CD4-positive, alpha-beta T cell (primary cell): ENCODE measurements at places on chromosomes 2 and 18.
A peak's percentile ranks its signal among the peaks of the same experiment; 100 is the strongest.

DNA sequence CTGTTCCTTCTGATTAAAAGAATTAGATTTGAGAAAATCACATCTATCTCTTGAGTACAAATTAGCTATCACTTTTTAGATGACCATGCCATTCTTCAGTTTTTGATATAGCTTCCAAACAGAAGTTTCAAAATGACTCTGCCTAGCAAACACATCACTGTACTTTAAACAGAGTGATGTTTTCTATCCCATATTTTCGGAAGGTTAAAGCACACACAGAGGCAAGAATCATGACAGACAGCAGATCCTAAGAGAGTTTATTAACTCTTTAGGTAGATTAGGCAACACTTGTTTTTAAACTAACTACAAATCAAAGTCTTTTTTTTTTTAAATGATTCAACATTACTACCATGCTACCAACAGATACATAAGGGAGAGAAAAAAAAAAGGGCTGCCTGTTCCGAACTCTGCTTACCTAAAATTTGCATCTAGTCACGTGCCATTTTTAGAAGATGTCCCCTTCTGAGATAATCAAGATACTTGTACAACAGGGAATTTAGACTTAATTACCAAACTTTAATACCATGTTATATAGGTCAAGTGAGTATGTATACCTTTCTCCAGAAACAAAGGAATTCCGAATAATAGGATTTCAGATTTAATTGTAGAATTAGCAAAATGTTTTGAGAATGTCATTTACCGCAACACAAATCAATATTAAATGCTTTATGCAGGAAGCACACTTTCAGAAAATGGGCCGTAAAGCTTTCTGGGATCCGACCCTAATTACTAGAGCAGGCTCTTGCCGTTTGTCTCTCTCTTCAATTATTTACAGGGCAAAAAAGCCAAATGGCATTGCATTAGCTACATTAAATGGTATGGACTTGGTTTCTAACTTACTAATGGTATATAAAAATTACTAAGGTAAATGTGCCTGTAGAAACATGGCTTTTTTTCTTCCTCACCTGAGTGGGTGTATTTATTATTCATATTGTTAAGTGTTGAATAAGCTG lies 2.6 kb downstream of the RBMS1 start:
- DNase-seq: no peak

GRCh38 chr2:170830166-170830565 lies 13.5 kb downstream of the GAD1 start:
- DNase-seq: no peak

DNA sequence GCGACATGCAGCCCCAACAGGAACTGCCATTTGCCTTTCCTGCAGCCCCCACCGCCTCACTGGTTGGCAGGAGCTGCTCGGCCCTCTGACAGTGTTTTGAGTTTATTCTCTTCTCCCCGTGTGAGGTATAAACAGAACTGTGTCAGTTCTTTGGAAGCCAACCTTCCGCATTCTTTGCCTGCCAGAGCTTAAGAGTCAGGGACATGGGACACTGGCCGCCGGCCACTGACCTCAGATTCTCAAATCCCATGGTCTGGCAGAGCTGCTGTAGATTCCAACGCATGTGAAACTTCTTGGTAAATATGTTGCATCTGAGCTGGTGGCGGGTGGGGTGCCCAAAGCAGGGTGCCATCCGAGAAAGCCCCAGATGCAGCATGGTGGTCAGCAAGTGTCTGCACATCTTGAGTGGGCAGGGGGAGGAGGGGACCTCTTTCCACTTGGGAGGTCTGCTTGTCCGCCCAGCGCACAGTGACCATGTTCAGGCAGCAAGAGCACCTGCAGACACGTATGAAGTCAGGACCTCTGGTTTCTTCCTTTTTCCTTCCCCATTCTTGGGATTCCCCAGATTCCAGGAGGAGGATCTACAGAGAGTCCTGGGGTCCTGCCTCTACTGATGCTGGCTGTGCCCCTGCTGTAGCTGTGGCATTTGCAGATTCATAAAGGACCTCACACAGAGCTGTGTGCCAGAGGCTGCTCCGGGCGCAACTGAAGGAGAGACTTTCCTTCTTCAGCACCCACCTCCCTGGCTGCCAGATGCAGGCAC lies 23.8 kb downstream of the ASB18 start:
- no peak for DNase-seq

GRCh38 chr2:64760128-64760527 lies 106.4 kb upstream of the SERTAD2 start:
- DNase-seq: no peak

- no peak for DNase-seq
These were observed 49.9 kb upstream of the PNPT1 start for GRCh38 chr2:55743583-55743982.

DNA sequence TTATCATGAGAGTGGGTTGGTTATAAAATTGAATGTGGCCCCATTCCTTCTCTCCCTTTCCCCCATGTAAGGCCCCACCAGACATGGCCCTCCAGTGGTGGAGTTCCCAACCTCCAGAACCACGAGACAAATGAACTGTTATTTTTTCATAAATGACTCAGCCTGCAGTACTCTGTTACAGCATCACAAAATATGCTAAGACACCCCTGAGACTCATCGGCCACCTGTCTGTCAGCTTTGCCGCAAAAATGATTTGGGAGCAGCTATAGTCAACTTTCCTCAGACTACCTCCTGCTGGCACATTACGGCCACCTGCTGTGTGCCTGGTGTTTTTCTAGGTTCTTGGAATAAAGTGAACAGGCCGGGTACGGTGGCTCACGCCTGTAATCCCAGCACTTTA lies 21.4 kb upstream of the C1QL2 start:
- no peak for DNase-seq

GRCh38 chr18:26813043-26813442 lies 52.5 kb downstream of the AQP4 start:
- no peak for DNase-seq

DNA sequence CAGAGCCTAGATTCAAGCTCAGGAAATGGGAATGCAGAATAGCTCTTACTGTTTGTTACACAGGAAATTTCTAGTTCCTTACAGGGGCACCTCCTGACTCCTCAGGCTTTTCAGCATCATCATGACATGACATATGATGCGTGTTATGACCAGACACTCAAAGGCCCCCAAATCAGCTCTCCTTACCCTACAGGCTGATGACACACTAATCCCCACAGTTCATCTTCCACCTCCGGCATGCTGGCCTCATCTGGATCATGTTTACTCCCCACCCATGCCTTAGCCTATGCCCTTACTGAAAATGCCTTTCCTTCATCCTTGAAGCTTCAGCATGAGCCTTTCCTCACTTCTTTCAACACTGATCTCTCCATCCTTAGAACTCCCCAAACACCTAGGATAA lies 356.9 kb downstream of the SETBP1 start:
- DNase-seq: no peak

DNA sequence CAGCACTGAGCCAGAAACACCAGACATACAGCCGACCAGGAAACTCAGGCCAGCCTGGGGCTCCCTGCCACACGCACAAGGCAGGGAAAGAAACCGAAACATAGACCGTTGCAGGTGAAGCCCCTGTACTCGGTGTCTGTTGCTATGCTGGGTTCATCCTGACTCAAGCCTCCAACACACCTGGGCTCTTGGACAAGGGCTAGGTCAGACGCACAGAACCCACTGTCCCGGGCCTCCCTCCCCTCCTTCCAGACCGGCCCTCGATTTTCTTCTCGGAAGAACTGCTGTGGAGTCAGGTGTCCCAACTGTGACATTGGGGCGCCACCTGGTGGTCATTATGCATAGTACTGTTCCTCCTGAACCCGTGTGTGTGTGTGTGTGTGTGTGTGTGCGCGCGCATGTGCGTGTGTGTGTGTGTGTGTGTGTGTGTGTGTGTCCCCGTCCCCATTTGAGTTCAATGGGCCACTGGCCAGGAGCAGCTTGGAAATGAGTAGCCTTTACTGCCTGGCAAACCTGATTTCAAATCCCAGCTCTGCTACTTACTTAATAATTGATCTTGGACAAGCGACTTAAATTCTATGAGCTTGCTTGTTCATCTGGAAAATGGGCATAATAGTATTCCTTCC lies 55.4 kb upstream of the GLI2 start:
- peak; percentile 66 for DNase-seq

GRCh38 chr2:168174756-168175155 lies 72.6 kb downstream of the STK39 start:
- peak; percentile 53 for DNase-seq

GRCh38 chr2:238127165-238128060 lies 11.1 kb upstream of the KLHL30 start:
- DNase-seq: no peak

DNA sequence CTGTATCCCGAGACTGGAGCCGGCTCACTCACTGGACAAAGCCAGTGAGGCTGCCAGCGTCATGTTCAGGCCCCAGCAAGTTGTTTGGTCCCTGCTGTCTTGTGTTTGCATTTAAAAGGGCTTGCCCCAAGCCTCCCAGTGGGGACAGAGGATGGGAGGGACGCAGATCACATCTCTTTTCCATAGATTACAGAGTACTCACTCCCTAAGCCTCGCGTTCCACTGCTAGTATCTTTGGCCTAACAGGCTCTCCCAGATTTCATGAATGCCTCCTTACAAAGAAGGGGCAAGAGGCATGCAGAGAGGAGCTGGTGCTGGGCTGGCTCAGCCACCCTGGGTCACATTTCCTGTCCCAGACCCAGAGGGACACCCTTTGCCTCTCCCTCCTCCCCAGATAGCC lies 59.1 kb downstream of the CMPK2 start:
- DNase-seq: no peak

DNA sequence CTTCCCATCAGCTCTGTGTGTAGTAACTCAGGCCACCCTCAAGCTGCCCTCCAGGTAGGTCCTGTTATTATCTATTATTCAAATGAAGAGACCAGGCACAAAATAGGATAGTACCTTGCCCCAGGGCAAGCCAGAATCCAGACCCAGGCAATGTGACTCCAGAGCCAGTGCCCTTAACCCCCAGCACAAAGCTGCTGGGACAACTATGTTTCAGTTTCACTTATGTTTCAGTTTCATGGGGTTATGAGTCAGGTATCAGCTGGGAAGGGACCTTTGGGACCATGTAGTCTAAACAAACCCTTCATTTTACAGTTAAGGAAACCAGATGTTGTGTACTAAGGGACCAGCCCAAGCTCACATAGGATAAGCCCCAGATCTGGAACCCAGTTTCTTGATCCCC lies 10.0 kb downstream of the HK2 start:
- DNase-seq: peak; percentile 71

- DNase-seq: no peak
These were observed 19.4 kb upstream of the EVA1A start for GRCh38 chr2:75580156-75580555.

- DNase-seq: no peak
These were observed 211.8 kb upstream of the DSEL start for GRCh38 chr18:67728364-67728763.

DNA sequence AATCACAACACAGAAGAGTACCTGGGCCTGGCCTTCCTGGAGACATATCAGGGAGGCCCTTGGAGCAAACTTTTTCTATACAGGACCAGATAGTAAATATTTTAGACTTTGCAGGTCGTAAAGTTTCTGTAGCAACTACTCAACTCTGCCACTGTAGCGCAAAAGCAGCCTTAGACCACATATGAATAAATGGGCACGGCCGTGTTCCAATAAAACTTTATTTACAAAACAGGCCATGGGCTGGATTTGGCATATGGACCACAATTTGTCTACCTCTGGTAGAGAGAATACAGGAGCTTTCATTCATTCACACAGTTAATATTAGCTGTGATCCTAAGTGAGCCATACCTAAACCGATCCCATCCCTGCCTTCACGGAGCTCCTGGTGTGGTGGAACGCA lies 98.6 kb upstream of the CAB39 start:
- DNase-seq: no peak

DNA sequence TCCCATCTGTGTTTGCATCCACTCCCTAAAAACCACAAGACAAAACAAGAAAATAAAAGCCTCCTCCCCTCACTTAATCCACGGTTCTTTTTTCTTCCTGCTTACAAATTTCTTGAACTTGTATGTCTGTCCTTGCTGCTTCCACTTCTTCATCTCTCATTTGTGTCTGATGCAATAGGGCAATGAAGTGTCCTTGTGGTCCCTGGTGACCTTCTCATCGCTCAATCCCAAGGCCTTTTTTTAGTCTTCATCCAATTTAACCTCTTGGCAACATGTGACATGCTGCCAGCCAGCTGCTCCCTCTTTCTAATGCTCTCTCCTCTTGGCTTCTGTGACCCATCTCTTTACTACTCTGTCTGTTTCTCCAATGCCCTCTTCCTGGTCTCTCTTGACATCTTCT lies 87.6 kb downstream of the SEMA4F start:
- DNase-seq: no peak

DNA sequence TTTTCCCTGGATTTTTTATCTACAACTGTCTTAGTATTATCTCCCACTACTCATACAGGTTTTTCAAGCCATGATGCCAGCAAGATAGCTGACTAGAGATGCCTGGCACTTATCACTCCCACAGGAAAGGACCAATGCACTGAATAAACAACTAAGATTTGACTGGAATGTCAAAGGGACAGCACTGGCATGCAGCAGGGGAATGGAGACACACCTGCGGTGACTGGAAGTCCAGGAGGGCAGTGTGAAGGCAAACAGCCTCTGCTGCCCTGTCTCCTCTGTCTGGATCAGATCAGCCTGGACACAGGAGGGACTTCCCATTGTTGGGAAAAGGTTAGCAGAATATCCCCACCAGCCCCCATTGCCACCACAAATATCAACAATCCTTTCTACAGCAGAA lies 85.1 kb downstream of the TMEM237 start:
- no peak for DNase-seq

DNA sequence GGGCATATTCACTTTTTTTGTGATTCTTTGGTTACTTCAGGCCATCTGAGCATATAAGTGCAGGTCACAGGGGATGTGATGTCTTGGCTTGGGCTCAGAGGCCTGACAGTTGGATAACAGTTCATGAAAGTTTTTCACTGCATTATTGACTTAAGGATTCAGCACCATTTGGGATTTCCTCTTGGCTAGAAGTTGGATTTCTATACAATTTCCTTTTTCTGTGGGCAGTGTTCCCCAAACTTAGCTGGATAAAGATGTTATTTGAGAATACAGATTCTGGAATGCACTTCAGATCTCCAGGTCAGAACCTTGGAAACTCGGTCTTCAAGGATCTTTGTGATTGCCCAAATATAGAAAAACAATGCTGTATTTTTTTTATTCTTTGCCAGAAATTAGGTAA lies 78.0 kb downstream of the GALNT3 start:
- no peak for DNase-seq

DNA sequence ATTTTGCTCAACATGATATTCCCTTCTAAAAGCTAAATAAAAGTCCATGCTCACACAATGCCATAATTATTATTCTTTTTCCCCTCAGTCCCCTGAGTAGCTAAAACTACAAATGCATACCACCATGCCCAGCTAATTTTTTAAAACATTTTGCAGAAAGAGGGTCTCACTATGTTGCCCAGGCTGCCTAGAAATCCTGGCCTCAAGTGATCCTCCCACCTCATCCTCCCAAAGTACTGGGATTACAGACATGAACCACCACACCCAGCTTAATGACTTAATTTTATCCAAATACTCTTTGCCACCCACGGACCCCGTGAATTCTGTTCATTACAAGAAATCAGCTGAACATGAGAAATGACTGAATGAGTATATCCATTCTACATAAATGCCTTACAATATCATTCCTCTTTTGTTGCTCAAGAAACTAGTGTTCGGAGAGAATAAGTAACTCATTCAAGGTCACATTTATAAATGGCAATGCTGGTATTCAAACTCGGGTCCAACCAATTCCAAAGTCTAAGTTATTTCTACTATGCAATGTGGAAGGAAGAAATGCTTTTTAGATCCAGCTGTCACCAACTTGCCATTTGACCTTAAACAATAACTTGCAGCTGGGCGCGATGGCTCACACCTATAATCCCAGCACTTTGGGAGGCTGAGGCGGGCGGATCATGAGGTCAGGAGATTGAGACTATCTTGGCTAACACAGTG lies 59.8 kb downstream of the NOL10 start:
- DNase-seq: no peak
